NCI-H524 (cell line): ENCODE measurements at places on chromosomes 5 and 9.
A peak's percentile ranks its signal among the peaks of the same experiment; 100 is the strongest.

DNA sequence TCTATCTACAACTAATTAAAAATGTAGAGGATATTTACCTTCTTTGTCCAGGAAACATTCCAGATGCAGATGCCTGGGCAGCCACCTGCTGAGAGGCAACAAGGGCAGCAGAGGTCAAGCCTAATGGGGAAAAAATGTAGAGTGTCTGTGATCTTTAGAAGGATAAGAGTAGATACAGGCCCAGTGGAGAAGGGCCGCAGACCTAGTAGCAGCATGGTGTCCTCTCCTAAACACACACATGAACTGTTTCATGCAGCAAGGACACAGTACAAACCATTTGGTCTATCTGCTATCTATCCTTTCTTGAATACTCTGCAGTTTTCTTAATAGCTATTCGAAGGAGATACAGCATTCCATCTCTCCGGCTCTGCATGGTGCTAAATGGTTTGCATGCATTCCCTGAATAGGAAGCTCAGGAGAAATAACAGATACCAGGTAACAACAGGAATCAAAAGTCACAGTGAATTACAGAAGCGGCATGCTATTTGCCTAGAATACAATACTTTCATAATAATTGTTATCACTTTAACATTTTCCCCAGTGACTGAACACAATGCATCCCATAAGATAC lies 107.3 kb downstream of the ZNF608 start:
- DNase-seq: no peak

DNA sequence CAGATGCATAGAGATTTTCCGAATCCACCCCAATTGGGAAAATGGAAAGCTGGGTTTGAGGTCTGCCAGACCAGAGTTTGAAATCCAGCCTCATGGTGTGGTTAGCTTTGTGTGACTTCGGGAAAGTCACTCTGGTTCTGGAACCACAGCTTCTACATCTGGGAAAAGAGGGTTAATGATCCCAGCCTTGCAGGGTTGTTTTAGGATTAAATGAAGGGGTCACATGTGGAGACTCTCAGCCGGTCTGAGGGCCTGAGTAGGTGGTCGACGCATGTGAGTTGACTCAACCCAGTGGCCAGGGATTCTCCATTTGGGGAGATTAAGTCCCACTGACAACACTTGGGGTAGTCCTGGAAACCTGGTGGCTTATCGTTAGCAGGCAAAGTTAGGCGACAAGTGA lies 6.1 kb downstream of the ZNF618 start:
- no peak for DNase-seq

DNA sequence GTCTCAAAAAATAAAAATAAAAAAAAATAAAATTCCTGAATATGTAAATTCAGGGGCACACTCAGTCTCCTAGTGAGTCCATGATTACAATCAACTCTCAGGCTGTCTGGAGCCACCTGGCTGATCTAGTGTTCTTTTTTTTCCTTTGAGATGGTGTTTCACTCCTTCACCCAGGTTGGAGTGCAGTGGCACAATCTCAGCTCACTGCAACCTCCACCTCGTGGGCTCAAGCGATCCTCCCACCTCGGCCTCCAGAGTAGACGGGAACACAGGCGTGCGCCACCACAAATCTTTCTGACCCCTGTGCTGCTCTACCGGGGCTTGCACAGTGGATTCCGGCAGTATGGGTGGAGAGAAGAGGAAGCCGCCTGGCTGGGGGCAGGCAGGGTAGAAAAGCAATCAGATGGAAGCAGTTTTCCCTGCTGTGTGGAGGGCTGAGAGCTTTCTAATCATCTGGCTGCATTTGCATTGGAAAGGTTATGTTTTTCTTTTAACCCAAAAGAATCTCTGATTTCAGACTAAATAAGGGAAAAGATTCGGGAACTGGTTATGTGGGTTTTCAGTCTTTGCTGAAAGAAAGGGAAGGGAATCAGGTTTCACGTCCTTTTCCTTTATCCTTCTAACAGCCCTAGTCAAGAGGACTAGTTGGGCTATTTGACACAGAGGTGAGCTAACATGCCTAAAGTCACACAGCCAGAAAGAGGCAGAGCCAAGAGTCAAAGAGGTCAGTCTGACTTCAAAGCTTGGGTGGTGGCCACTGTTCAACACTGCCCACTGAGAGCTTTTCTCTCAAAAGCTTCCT lies 26.3 kb upstream of the CORO2A start:
- DNase-seq: no peak

DNA sequence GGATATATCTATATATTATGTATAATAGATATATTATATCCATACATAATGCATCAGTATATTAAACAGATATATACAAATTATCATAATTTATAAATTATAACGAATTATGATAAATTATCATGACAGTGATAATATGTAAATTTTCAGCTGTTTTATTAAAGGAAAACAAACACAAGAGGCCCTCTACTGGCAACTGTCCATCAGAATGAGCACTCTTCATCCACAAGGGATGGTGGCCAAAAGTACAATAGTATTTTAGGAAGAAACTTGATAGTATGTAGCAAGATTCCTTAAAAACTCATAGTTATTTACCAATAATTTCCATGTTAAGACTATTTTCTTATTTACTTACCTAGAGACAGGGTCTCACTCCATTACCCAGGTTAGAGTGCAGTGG lies 113.3 kb upstream of the LPAR1 start:
- DNase-seq: no peak

DNA sequence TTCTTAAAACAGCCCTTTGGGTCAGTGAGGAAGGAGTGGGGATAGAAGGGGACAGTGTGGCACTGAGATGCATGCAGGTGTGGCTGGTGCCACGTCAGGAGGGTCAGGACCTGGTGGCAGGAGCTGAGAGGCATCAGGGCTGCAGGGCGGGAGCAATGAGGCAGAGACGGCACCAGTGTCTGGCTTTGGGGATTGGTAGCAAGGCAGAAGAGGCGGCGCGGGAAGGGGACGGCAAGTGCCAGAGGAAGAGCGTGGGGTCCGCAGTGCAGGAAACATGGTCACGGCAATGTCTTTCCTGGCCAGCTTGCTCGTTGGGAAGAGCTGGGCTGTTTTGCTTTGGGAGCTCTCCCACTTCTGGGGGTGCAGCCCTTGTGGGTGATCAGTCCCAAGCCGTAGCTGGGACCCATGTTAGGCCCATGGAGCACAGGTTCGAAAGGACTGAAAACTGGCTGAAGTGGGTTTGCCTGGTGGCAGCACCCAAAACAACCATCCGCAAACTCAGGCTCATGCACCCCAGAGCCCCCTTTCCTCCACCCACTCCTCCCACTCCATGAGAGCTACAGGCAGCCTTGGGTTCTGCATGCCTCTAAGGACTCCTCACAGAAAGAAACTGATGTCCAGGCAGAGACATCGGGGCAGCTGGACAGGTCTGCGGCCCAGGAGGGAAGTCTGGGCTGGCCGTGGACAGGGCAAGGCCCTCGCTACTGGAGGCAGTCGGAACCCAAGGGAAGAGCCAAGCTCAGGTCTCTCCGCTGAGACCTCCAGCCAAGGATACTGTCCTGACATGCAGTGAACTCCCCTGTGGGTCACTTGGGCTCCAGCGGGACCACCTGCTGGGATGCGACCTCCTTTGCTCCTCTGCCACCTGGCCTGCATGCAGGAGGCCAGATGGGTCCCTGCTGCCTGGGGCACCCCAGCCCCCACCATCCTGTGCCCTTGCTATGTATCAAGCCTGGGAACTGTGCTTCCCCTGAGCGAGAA lies 104.4 kb downstream of the ZNF354C start:
- DNase-seq: peak; percentile 47
